ENCODE measurements at places on chromosomes 4 and X.
A peak's percentile ranks its signal among the peaks of the same experiment; 100 is the strongest.

GRCh38 chr4:54543088-54543795 is 114.5 kb upstream of the KIT start:
- DNase-seq, result no peak

DNA sequence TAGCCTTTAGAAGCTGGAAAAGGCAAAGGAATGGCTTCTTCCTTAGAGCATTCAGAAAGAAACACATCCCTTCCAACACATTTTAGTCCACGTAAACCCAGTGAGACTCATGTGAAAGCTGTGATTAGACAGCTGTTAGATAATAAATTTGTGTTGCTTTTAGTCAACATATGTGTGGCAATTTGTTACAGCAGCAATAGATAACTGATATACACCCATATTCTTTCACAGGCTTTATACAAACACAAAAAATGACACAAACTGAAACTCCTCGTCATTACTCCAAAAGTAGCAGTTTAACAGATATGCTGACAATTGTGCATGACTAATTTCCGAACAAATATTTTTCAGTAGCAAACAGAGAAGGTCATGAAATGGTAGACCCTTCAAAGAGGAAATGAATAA is 65.3 kb downstream of the ANTXR2 start:
- DNase-seq, result peak; percentile 62

GRCh38 chr4:25884031-25884782 is 21.4 kb upstream of the SEL1L3 start:
- peak; percentile 85 for DNase-seq

DNA sequence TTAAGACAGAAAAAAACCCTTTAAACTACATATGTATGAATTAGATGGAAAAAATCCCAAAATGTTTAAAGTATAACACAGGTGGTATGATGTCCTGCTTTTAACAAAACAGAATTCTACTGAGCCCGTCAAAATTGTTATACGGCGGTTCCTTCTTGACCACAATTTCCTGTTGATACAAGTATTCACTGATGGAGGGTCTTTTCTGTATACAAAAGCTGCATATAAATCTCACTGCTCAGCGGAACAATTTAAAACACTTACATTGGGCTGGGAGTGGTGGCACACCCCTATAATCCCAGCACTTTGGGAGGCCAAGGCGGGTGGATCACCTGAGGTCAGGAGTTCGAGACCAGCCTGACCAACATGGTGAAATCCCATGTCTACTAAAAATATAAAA is 62.4 kb downstream of the RPS6KA3 start:
- DNase-seq, result no peak

GRCh38 chrX:111353793-111354192 is 58.2 kb downstream of the DCX start:
- no peak for DNase-seq

- DNase-seq, result no peak
These were observed 2340.7 kb downstream of the PCDH7 start for GRCh38 chr4:33060674-33061542.

- peak; percentile 82 for DNase-seq
These were observed 19.5 kb downstream of the SMAD1 start for GRCh38 chr4:145501051-145501660.

- DNase-seq, result no peak
These were observed 51.4 kb downstream of the ABLIM2 start for GRCh38 chr4:8107146-8107657.

DNA sequence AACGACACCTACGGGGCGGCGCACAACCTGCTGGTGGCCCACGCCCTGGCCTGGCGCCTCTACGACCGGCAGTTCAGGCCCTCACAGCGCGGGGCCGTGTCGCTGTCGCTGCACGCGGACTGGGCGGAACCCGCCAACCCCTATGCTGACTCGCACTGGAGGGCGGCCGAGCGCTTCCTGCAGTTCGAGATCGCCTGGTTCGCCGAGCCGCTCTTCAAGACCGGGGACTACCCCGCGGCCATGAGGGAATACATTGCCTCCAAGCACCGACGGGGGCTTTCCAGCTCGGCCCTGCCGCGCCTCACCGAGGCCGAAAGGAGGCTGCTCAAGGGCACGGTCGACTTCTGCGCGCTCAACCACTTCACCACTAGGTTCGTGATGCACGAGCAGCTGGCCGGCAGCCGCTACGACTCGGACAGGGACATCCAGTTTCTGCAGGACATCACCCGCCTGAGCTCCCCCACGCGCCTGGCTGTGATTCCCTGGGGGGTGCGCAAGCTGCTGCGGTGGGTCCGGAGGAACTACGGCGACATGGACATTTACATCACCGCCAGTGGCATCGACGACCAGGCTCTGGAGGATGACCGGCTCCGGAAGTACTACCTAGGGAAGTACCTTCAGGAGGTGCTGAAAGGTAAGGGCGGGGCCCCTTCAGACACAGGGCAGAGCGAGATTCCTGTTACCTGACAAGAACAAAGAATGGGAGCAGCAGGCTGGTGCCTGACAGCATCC is 11.7 kb downstream of the RPL9 start:
- DNase-seq, result peak; percentile 73

- DNase-seq, result no peak
These were observed 216.8 kb upstream of the FAT1 start for GRCh38 chr4:186940476-186940875.

- no peak for DNase-seq
These were observed 132.6 kb downstream of the GLUD2 start for GRCh38 chrX:121179972-121180371.

- peak; percentile 12 for DNase-seq
These were observed 44.6 kb upstream of the LINC00632 start for GRCh38 chrX:140664939-140665338.

DNA sequence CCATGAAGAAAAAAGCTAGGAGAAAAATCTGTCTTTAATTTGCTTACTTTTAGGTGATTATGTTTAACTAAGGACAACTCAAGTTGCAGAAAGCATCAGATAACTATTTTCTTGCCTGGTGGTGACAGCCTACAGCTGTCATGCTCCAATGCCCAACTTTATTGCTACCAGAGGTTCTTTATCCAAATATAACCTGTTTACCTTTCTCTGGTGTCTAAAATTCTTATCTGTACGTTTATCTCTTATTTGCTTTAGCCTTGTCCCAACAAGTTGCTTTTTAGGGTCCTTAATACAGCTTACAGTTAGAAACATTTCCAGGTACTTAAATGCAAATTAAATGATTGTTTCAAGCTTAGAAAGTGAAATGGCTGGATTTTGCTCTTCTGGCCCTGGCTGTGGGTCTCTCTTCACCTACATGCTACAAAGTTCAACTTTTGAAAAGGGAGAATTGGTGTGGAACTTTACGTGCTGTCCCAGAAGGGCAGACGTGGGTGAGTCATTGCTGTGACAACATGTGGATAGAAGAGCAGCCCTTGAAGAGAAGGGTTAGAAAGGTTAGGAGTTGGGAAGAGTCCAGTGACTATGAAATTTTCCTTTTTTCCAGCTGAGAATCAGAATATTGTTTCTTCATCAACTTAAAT is 60.7 kb downstream of the HPGD start:
- DNase-seq, result no peak

GRCh38 chr4:14842964-14843630 is 159.2 kb upstream of the CPEB2 start:
- DNase-seq, result no peak

DNA sequence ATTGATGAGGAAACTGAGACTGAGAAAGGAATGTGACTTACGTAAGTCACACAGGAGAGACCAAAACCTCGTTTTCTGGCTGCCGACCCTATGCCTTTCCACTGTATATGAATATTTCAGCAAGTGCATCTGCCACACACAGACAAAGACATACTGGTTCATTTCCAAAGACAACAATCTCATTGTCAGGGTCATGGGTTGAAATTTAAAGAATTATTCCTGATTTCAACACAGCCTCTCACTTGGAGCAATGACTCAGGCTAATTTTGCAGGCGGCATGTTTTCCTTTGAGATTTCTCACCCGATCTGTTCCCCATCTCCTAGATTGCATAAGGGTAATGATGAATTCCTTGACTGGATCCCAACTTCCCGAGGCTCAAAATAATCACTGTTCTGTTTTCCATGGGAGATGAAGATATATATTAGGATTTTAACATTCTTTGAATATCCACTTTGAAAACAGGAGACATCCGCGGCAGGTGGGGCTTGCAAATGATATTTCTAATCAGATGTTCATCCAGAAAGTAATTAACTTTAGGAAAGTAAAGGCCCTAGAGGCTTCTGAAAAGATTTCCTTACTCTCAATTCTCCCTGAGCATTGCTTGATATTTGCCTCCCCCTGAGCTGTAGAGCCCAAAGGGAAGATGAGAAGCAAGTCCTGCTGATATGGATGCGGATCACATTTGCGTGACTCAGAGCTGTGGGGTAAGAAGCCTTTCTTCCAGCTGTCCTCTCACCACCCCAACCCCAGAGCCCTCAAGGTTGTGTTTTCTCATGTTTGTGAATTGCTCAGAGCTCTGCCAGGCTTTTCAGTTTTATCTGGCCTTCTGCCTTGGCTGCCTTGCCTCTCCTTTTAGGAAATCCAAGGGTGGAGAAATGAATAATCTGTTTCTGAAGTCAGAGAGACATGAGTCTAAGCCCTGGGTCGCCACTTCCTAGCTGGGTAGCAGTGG is 361.1 kb upstream of the BOD1L1 start:
- peak; percentile 51 for DNase-seq

DNA sequence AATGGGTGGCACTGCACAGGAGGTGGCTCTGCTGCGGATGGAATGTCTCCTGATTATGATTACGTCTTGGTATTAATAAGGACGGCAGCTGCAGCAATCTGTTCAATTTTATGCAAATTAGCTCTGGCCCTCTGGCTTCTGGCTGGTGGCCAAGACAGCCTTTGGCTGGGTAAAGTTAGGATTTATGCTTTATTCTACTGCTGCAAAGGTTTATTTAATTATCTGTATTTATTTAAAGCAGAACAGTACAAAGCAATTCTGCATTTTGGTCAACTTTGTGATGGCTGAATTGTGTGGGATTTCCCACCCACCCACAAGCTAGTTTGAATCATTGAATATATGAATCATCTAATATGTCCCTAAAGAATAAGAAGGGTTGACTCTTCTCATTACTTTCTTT is 745.6 kb upstream of the FAM241A start:
- DNase-seq, result no peak

- DNase-seq, result no peak
These were observed 60.2 kb upstream of the MAOA start for GRCh38 chrX:43595931-43596330.

DNA sequence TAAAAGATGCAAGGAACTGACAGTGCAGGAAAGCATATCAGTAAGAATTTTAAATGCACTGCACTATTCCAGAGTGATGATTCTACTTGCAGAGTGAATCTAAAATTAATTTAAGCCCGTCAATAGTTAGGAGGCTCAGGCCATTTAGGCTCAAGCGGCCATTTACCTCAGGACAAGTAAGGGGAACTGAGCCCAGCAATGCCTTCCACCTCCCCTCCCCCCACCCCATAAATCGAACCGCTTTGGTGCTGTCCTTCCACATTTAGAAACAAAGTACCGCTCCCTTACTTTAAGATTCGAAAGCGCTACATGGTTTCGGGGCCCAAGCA is 665 bp downstream of the RBM41 start:
- DNase-seq, result peak; percentile 16

DNA sequence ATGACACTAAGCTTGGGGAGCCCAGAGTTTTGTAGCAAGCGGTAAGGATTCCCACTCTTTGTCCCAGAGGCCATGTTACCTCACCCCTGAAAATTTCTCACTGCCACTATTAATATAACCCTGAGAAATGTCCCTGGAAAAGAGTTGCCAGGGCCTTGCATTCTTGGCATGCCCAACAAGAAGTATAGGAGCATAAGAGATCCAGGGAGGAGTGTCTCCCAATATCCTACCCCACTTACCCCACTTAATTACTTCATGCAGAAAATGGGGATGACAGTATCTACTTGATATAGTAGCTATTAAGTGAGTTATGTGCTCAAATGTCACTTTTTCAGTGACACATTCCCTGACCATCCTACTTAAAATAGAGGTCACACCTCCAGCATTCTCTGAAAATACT is 120.5 kb upstream of the C1GALT1C1 start:
- no peak for DNase-seq

DNA sequence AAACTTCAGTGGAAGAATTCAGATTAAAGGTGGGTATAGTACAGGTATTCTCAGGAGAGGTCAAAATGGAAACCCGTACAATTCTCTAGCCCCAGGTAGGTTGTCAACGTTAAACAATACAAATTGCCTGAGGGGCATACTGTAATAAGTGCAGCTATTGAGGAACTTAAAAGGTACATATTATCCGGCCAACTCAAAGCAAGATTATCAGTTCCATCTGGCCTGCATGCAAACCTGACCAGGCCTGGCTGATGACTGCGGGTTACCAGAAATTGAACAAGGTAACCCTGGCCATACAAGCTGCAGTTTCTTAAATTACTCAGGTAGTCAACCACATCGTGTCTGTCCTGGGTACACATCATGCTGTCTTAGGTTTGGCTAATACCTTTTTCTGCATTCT is 12.3 kb upstream of the ZNF630 start:
- DNase-seq, result no peak

- DNase-seq, result no peak
These were observed 46.4 kb downstream of the NAT8L start for GRCh38 chr4:2105559-2105958.

- DNase-seq, result peak; percentile 80
These were observed 167.2 kb downstream of the NPNT start for GRCh38 chr4:106062452-106062875.

- DNase-seq, result no peak
These were observed 5.3 kb upstream of the SHISA3 start for GRCh38 chr4:42391981-42392380.

DNA sequence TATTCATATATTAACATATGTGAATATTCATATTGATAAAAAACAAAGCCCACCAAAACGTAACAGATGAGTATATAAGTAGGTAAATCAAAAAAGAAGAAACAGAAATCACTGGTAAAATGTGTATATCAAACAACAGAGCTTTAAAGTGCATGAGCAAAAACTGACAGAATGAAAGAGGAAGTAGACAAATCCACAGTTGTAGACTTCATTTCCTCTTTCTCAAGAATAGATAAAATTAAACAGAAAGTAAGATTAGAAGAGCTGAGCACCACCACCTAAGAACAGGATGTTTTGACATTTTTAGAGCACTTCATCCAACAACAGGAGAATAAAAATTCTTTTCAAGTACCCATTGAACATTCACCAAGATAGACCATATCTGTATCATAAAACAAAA is 64.6 kb downstream of the CNKSR2 start:
- DNase-seq, result no peak

DNA sequence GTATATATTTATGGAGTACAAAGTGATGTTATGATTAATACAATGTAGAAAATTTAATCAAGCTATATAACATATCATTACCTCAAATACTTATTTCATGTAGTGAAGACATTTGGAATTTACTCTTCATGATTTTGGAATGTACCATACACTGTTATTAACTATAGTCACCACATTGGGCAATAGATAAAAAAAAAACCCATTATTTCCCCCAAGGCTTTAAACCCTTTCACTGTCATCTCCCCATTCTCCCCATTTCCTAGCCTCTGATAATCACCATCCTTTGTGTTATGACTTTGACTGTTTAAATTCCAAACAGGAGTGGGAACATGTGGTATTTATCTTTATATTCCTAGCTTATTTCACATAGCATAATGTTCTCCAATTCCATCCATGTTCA is 2189.1 kb upstream of the AGA start:
- DNase-seq, result no peak
